Activated CD4-positive, alpha-beta T cell treated with anti-CD3 and anti-CD28 coated beads, Interleukin-2, amount 50 U/mL, for 24 hours (primary cell): ENCODE measurements at places on chromosomes 7 and 10.

GRCh38 chr7:96219378-96220130, 102.3 kb downstream of the SLC25A13 start:
- no peak for DNase-seq

DNA sequence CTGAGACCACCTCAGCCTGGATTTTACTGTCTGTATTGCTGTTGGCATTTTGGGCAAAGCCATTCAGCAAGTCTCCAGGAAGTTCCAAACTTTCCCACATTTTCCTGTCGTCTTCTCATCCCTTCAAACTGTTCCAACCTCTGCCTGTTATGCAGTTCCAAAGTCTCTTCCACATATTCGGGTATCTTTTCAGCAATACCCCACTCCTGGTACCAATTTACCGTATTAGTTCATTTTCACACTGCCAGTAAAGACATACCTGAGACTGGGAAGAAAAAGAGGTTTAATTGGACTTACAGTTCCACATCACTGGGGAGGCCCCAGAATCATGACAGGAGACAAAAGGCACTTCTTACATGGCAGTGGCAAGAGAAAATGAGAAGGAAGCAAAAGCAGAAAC, 62.8 kb downstream of the INPP5A start:
- no peak for DNase-seq

- no peak for DNase-seq
These were observed 35.8 kb upstream of the GPR37 start for GRCh38 chr7:124801330-124801895.

DNA sequence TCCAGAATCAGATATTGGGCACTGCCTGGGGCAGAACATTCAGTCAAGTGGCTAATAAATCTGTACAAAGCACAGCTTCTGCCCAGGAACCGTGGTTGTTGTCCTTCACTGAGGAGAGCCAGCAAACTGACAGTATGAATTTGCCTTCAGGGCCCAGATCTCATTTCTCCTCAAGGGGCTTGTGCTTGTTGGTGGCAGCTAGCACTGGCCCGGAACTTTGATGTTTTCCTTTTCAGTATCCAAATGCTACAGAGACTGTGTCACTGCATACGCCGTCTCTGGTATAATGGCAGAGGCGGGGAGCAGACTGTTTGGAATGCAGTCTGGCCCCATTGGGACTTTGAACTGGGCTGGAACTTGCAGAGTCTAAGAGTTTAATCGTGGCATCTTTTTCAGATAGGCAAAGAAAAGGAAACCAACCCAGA, 30.4 kb upstream of the ADD3 start:
- no peak for DNase-seq

DNA sequence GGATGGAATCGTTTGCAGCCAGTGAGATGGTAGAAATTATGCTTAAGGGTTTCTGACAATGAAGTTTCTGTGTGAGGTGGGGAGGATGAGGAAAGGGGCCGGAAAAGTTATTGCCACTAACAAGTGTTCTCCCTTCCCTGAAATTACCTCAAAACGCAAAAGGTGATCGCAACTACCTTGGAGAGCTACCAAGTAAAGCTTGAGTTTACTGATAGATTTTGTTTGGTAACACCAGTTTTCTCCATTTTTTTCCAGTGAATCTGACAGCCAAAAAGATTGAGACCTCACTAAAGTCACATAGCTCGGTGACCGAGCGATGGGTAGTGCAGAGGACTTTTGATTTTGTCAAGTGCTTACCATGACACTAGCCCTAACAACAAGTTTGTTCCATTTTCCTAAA, 1.6 kb downstream of the SUV39H2 start:
- DNase-seq: no peak

- no peak for DNase-seq
These were observed 483.9 kb upstream of the NRP1 start for GRCh38 chr10:33818343-33818742.

GRCh38 chr7:98991141-98991540, 112.8 kb downstream of the TRRAP start:
- no peak for DNase-seq

GRCh38 chr10:131155218-131155875, 156.2 kb downstream of the TCERG1L start:
- DNase-seq: no peak

GRCh38 chr10:7942859-7943258, 111.6 kb upstream of the GATA3 start:
- DNase-seq: no peak

GRCh38 chr7:29109899-29110298, 36.4 kb downstream of the CPVL start:
- DNase-seq: no peak

DNA sequence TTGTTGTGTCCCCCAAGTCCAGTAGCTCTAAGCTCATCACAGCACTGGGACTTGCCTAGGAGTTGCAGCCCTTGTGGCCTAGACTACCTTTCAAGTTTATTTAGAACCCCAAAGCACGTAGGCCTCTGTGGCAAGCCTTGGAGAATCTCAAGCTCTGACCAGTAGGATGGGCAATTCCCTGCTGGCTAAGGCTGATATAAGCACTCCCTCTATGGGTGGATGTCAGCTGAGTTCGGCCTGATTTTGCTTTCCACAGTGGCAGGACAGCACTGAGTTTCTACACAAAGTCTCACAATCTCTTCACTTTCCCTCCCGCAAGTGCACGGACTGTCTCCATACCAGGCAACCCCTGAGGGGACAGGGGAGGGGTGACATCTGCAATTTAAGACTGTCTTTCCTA, 886.4 kb upstream of the LRRN3 start:
- no peak for DNase-seq

- no peak for DNase-seq
These were observed 1.0 kb downstream of the GNB2 start for GRCh38 chr7:100674411-100675104.

DNA sequence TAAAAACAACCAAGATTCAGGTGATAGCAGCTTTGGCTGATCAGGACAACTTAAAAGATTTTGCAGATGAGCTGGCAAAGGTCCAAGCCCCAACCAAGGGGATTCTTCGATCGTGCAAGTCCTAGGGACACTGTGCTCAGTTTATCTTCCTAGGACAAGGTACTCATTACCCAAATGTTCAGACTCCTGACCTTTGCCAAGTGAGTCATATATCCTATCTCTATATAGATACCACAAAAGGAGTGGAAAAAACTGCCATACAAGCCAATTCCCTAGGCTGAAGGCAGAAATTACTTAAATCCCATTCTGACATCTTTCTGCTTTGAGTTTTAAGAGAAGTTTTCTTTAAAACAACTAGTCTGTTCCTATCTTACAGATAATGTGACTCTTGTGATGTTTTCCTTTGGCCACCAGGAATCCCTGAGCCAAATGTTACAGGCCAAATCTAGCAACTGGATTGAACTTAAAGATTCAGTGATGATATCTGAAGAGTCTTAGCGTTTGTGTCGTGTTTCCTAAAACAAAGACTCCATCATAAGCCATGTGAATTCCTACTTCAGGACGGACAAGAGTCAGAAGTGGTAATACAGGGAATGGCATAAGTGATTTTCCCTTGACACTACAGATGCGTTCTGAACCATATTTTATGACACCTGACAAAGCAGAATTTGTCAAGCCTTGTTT, 142.6 kb upstream of the ASAH2 start:
- no peak for DNase-seq

DNA sequence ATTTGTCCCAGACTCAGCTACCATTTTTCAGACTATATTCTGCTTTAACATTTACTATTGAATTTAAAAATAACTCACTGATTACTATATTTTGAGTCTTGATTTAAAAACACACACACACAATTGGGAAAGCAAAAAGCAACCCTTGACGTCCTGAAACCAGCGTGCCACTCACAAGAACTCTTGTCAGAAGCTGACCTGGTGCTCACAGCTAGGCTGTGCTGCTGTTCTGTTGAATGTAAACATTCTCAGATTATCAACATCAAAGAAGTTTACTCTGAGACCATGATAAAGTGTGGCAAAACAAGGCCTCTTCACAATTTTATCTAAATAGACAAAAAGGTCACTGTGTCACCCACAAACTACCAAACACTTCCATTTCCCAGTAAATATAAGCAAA, 62.6 kb upstream of the CACNA2D1 start:
- DNase-seq: no peak

- no peak for DNase-seq
These were observed 24.3 kb upstream of the OPN4 start for GRCh38 chr10:86630079-86630478.

DNA sequence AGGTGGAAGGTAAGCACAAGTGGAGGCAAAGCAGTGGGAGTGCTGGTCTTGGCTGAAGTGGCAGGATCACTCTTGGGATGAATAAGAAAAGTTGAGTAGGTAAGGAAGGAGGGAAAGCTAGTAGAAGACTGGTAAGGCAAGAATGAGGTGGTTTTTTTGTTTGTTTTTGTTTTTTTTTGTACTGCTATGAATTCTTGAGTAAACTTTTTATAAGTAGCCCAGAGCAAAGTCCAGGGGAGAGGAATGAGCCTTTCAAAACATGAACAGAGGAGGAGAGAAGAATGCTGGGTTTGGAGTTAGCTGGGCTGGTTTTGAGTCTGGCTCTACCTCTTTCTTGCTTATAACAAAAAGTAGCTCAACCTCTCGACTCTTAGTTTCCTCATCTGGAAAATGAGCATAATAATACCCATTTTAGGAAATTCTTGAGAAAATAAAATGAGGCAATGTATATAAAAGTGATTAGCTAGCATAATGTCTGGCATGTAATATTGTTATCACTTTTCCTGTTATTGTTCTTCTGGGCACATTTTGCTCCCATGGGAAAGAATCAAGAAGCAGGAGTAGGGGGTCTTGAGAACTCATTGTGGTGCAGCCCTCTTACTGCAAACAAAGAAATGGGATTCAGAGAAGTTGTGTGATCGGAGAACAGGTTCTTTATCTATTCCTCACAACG, 24.1 kb upstream of the LRRC17 start:
- DNase-seq: no peak

DNA sequence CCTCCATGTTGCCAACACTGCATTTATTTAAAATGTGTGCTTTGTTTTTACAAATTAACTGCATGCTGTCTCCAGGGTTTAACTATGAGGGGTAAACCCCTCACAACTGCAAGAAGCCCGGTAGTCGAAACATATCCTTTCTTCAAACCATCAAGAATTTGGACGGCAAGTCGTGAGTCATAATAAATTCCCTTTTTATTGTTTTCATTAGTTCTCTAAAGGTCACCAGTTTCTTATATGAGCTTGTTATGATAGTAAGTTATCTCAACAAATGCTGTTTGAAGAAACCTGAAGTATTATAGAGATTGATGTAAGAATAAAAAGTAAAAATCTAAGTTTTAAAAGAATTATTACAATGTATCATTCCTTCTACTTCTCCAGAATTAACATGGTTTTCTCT, 12.2 kb upstream of the FIGNL1 start:
- DNase-seq: no peak

DNA sequence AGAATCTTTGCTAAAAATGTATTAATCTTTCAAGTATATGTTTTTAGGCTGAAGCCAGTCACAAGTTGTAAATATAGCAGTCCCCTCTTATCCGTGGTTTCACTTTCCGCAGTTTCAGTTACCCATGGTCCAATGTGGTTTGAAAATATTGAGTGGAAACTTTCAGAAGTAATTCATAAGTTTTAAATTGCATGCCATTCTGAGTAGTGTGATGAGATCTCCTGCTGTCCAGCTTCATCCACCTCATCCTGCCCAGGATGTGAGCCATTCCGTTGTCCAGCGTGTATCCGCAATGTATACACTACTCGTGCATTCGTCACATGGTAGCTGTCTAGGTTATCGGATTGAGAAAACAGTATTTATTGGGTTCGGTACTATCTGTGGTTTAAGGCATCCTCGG, 12.2 kb downstream of the PDCD4 start:
- no peak for DNase-seq

GRCh38 chr10:103759100-103759781, 96.1 kb downstream of the SH3PXD2A start:
- no peak for DNase-seq

DNA sequence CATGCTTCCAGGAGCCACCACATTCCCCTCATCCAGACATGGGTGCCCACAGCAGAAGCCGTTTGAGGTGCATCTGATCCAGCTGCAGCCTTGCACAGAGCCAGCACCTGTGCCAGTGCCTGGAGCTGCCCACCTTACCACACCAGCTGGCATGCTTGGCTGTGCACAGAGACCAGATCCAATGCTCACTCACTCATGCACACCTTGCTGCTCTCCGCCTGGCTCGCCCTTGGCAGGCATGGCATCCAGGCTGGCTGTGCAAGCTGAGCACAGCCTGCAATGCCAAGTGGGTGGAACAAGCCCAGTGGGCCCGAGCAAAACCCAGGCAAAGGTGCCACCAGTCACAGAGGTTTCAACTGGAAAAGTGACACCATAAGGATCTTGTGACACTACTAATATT, 66.9 kb upstream of the SEMA3A start:
- DNase-seq: no peak

GRCh38 chr10:111338805-111339204, 262.0 kb downstream of the ADRA2A start:
- DNase-seq: no peak

DNA sequence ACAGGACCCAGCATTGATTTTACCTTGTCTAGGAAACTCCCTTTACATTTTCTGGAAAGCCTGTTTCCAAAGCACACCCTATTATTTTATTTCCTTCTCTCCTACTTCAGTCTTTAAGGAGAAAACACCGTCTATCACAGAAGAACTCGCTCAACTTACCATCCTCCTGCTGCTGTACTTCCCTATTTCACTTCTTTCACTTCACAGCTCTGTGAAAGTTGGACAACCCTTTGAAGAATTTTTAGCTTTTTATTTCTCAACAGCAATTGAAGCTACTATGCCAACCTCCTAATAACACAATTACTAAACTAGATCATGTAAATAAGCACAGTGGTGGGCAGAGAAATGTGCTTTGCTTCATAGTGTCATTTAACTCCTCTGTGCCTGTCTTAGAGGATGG, 166.5 kb downstream of the TFEC start:
- DNase-seq: no peak

DNA sequence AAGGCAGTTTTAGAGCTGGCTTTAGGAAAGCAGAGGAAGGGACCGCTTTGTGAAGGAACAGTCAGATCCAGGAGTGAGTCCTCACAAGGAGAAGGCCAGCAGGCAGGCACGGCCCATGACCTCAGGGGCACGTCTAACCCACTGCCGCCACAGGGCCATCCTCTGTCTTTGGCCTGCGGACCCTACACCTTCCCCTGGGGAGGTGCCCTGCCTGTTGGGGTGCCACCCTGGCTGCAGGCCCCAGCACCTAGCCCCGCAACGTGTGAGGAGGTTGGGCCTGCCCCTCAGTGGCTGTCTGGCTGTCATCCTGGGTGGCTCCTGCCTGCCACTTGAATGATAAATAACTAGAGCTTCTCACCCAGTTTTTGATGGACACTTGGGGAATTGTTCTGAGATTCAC, 31.0 kb upstream of the TRIM8 start:
- no peak for DNase-seq

GRCh38 chr7:6451224-6451705, 3.5 kb upstream of the DAGLB start:
- no peak for DNase-seq

- no peak for DNase-seq
These were observed 17.8 kb upstream of the MAGI2 start for GRCh38 chr7:79471283-79471682.

DNA sequence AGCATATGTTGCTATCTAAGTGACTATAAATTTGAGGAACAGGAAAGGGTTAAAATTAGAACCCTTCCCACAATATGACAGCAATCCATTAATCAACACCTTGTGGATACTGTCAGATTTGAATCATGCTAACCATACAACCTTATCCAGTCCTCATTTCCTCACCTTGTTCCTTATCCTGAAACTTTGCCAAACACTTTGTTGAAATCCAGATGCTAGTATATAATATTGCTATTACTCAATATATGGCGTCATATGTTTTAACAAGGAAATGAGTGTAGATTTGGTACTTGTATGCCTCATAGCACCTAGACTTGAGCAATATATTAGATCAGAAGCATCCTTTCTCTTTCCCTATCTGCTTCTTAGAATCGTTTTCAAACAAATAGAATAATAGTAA, 66.3 kb upstream of the SLC25A13 start:
- DNase-seq: no peak
